ENCODE measurements at places on chromosomes 6 and 20.

GRCh38 chr20:59752704-59753460 is 148.5 kb downstream of the PHACTR3 start:
- DNase-seq, result peak; percentile 25

DNA sequence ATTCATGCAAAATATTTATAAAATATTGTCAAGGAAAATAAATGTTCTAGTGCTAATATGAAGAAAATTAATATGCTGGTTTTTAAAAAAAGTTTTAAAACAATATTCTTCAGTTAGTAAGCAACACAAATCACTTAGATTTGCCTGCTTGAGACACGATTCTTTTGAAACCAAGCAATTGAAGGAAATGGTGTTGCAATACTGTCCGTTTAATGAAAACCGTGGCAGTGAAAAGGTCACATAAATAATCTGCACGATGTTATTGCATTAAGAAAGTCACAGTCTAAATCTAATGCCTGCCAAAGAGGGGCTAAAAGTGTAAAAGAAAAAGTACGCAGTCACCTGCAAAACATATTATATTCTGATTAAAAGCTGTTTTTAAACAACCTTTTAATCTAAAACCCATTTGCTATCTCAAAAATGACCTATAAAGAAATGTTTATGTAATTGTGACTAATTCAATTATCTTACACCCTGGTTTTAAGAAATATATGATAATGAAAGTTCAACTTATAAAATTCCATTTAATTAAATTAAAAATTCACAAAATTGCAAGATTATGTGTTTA is 143.0 kb downstream of the GMDS start:
- no peak for DNase-seq

GRCh38 chr6:156585859-156586258 is 191.3 kb upstream of the ARID1B start:
- no peak for DNase-seq

- DNase-seq, result no peak
Measured at GRCh38 chr6:149864578-149865535, 698 bp upstream of the LRP11 start.

DNA sequence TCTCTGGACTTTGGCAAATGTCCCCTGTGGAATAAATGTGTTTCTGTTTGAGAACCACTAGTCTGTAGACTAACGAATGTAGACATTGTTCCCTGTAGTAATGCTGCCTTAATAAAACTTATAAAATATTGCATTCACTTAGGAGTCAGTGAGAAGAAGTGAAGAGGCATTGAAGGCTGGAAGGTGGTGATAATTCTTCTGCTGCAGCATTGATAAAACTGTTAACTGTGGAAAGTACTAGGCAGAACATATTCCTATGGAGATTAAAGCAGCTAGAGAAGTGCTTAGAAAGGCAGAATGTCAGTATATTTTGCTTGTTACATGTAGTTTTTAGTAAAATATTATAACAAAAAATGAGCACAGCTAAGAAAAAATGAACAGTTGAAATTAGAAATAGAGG is 4.8 kb downstream of the PGK2 start:
- no peak for DNase-seq

GRCh38 chr6:2624177-2624576 is 126.5 kb downstream of the MYLK4 start:
- DNase-seq, result no peak

DNA sequence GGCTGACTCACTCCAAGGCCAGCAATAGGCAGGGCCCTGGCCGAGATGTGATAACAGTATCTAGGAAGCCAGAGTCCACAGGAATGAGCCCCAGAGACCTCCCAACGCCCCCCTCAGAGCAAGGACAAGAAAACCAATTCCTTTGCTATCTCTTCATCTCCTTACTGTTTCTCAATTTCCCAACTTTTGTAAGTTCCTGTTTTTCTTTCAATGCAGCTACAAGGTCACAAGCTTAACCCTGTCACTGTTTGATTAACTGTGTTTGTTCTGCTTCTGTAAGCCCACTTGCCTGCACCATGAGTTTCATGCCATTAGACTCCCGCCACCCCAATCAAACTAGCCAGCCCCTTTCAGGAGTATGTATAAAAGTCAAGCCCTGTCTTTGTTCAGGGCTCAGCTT is 3.5 kb downstream of the FKBP1C start:
- no peak for DNase-seq

DNA sequence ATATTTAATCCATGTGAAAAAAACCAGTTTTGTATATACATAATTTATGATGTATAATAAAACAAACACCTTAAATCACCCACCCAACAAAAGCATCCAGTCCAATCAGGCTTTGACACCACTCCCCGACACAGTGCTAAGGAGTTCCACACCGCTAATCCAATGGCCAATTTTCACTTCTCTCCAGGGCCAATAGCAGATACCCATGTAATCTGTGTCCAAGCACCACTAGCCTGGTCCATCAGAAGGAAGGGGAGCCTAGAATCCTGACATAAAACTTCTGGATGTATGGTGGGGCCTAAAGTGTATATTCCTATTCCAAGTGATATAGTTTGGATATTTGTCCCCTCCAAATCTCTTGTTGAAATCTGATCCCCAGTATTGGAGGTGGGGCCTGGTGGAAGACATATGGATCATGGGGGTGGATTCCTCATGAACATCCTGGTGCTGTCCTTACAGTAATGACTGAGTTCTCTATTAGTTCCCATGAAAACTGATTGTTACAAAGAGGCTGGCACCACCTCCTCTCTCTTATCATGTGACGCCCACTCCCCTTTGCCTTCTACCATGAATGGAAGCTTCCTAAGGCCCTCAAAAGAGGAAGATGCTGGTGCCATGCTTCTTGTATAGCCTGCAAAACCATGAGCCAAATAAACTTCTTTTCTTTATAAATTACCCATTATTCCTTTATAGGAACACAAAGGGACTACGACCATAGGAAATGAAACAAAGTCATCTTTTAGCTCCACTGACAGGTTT is 20.8 kb downstream of the RALGAPA2 start:
- no peak for DNase-seq

GRCh38 chr6:142960098-142960497 is 15.1 kb upstream of the HIVEP2 start:
- DNase-seq, result no peak

GRCh38 chr6:169933251-169933821 is 181.9 kb downstream of the ERMARD start:
- DNase-seq, result no peak

DNA sequence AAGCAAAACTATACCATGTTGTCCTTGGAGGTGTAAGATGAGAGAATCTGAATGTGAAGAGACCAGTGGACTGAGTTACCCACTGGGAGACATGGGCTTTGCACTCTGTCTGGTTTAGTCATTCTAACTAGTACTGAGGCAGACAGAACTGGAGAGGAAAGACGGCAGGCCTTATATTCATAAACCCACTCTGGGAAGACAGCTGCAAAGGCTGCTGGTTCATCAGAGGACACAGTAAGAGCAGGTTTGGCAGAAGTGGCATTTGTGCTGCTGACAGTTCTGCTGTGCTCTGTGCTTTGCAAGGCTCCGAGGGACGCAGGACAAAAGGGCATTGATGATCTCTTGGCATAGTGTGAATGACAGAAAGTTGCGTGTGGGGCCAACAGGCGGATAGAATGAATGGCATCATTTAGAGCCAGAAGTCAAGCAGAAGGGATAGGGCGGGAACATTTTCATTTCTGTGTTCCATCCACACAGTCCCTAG is 142.3 kb upstream of the TENT5A start:
- DNase-seq, result no peak

GRCh38 chr20:14830466-14830865 is 493.1 kb upstream of the FLRT3 start:
- DNase-seq, result peak; percentile 68

DNA sequence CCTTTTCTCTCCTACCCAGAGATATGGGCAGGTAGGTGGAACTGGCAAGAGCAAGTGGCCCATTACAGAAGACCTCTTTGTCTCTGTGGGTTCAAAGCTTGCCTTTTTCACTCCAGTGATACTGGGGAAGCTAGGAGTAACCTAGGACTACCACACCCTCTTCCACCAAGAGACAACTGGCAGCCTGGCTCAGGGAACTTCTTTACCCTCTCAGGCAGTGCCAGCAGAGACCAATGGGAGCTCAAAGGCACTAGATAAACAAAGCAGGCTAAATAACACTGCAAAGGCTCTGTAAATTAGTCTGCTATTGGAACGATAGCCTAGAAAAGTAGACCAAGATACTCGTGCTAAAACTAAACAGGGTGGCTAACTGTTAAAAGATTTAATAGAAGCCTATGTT is 32.1 kb downstream of the ATRN start:
- no peak for DNase-seq

- DNase-seq, result no peak
Measured at GRCh38 chr6:128720891-128721290, 162.0 kb upstream of the LAMA2 start.

DNA sequence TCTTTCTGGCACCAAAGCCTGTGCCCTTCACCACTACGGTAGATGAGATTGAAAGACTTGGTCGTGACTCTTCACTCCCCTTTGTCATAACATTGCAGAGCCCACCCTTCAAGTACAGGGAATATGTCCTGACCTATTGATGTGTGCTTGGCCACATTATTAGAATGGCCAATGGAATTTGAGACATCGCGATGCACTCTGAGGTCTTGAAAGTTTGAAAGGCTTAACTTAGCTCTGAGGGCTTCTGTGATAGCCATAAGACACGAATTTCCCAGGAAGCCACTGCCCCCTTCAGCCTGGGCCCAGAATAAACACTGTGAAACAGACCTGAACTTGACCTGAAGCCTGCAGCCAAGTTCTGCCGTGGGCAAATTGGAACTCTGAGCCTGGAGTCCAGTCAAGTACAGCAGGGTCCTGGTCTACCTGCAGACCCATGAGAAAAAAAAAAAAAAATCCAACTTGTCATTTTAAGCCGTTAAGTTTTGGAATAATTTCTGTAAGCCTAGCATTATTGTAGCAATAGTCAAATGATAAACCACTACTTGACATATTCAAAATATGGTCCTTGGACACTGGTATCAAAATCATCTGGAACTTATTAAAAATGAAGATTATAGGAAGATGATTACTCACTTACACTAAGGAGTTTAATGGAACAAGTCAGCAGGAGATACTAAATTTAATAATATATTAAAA is 36.9 kb upstream of the TRAF3IP2 start:
- no peak for DNase-seq

DNA sequence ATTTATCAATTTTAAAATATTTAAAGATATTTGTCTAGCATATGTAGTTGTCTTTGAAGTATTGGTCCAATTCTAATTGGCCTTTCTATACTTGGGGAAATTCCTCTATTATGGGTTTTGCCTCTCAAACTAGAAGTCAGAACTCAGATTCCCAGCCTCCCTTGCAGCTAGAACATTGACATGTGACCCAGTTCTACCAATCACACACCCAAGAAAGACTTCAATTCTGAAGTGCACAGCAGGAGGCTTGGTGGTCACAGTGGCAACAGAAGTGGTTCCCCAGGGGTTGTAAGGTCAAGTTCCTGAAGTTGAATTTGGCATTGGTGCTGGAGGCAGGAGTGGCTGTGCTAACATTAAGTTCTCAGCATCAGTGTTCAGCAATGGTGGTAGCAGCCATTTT is 14.8 kb upstream of the FKBP5 start:
- no peak for DNase-seq

GRCh38 chr6:137531376-137532092 is 37.3 kb upstream of the OLIG3 start:
- DNase-seq, result no peak

- DNase-seq, result no peak
Measured at GRCh38 chr6:138310294-138310693, 67.4 kb upstream of the SMIM28 start.

DNA sequence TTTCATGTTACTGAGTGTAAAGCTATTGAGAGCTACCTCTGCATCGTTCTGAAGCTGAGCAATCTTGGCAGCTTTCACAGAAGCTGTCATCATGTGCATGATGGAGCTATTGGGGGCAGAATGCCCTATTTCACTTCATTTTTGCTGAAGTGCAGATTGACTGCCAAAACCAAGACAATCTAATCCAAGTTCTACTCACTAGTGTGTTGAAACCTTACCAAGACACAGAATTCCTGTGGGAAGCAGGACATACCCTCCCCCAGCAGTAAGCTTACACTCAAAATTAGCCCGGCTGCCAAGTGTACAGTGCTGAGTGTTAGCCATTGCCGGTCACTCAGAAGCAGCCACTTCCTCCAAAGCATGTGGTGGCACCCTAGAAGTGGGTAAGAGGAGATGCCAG is 177.3 kb upstream of the TENT5A start:
- DNase-seq, result no peak

GRCh38 chr6:36920546-36920945 is 34.0 kb upstream of the PI16 start:
- DNase-seq, result no peak

- DNase-seq, result no peak
Measured at GRCh38 chr6:106290954-106291353, 34.6 kb downstream of the ATG5 start.

GRCh38 chr6:168590406-168590805 is 149.4 kb downstream of the SMOC2 start:
- DNase-seq, result no peak

GRCh38 chr20:39311851-39312506 is 349.8 kb downstream of the DHX35 start:
- no peak for DNase-seq

GRCh38 chr6:474453-475185 is 83.1 kb downstream of the IRF4 start:
- DNase-seq, result peak; percentile 70

GRCh38 chr6:119326291-119327005 is 23.1 kb downstream of the MAN1A1 start:
- DNase-seq, result no peak

- no peak for DNase-seq
Measured at GRCh38 chr20:23782366-23782983, 31.7 kb upstream of the CST1 start.

GRCh38 chr6:28523241-28523622 is 2.4 kb upstream of the GPX5 start:
- DNase-seq, result no peak

DNA sequence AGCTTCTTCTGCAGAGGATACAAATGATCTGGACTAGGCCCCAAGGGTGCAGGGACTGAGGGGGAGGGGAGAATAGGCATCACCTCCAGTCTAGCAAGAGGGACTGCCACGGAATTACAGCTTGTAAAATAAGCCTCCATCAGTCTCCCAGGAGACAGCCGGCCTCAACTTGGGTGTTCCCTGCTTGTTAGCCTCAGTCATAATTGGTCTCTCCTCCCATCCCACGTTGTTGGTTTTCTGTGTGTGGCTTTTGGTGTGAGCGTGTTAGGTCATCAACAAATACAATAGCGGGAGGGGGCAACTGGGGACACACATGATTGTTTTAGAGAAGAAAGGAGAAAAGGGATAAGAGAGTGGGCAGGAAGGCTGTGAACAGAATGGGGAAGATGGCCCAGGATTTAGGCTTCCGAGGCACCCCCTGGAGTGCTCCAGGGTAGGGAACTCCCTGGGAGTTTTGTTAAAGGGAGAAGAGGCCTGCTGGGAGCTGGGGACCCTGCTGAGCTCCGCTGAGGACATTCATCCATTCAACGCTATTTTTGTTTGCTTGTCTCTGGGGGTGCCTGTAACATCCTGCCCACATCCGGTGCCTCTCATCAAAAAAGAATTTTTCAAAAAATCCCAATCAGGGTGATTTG is 9.2 kb downstream of the FOXA2 start:
- peak; percentile 46 for DNase-seq

- no peak for DNase-seq
Measured at GRCh38 chr6:8888468-8888867, 453.1 kb upstream of the SLC35B3 start.

- DNase-seq, result no peak
Measured at GRCh38 chr6:71326611-71327010, 38.0 kb downstream of the OGFRL1 start.

GRCh38 chr6:127932708-127933107 is 31.9 kb upstream of the THEMIS start:
- DNase-seq, result no peak

All from GM06990 (cell line).